Right hindlimb (tissue), 1 donor: ENCODE measurements at places on chromosomes 3 and 15.

DNA sequence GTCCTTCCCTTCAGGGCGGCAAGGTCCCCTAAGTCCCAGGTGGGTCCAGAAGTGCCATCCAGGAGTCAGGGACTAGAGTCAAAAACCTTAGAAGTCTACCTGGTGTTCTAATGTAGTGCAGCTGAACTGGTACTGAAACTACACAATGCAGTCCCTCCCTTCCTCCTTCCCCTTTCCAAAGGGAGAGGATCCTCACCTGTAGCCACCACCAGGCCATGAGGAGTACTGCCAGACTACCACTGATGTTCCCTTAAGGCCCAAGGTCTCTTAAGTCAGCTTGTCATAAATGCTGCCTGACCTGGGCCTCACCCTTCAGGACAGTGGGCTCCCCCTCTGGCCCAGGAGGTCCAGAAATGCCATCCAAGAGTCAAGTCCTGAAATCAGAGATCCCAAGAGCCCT, 98.9 kb downstream of the ULK4 start:
- no peak for DNase-seq

DNA sequence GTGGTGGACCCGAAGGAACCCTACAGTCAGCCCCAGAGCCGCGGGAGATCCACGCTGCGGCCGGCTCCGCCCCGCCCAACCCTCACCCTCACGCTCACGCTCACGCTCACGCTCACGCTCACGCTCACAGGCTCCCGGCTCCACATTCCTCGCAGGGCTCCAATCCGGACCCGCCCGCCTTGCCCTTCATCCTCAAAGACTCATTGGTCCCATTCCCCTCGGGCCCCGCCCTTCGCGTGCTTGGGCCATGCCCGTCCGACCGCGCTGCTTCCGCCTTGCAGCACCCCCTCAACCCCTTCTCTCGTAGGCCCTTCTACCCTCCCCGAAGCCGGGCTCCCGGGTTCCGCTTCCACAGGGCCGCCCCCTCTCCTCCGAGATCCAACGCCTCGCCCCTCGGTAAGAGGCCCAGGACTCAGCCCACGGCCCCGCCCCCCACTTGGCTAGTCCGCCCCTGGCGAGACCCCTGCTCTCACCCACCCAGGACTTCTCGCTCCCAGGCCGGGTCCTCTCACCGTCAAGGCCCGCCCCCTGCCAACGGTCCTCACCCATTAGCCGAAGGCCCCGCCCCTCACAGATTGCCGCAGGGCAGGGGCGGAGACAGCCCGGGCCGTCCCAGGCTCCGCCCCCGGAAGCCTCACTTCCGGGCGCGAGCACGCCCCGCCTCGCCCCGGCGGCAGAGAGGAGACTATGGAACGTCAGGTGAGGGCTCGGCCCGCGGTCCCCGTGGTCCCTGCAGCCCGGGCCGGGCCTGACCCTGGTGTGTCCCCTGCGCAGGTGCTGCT, at the start of gene APEH:
TSS of gene APEH (plus strand) at position 637 of the 782 bp plus-strand sequence. CDS start at position 688, 51 bp downstream.
- peak; percentile 96 for DNase-seq

- DNase-seq: no peak
Measured at GRCh38 chr3:185280572-185281365, 26.9 kb upstream of the EHHADH start.

- DNase-seq: no peak
Measured at GRCh38 chr3:39284457-39284881, 4.6 kb upstream of the CX3CR1 start.
